ENCODE measurements at places on chromosomes 13 and 19.

DNA sequence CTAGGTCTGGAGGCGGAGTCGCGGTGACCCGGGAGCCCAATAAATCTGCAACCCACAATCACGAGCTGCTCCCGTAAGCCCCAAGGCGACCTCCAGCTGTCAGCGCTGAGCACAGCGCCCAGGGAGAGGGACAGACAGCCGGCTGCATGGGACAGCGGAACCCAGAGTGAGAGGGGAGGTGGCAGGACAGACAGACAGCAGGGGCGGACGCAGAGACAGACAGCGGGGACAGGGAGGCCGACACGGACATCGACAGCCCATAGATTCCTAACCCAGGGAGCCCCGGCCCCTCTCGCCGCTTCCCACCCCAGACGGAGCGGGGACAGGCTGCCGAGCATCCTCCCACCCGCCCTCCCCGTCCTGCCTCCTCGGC, at the start of gene SLC5A5:
SLC5A5 (plus strand) TSS at position 68 of the 373 bp plus-strand sequence. CDS start 375 bp downstream, outside the sequence.
- no peak for DNase-seq

GRCh38 chr13:34345258-34345965, 527.5 kb downstream of the RFC3 start:
- no peak for DNase-seq

DNA sequence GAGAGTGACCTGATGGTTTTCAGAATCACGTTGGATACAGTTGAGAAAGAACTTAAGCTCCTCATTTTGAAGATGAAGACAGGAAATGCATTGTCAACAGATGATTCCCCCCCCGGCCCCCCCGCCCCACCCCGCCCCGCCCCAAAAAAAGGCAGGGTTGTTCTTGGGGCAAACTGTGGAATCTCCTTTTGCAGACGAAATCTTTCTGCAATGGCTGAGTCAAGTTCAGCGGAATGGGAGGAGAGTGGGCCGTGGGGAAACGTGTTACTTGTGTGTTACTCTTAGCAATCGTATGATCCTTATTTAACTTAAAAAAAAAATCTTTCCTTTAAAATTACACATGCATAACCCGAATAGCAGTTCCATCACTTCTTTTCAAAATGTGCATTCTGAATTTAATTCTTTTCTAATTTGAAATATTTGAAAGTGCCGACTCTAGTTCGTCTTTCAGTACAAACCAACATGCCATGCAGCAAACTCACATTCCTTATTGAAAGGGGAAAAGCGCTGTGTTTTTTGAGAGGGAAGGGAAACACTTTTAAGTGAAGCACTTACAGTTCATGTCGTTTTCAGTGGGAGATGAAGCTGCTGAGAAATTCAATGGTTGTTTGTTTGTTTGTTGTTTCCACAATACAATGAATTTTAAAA, 348.5 kb upstream of the ARGLU1 start:
- no peak for DNase-seq

- DNase-seq: no peak
Measured at GRCh38 chr13:42524487-42525034, 49.4 kb upstream of the TNFSF11 start.

GRCh38 chr19:12636631-12637030, 25.9 kb downstream of the ZNF791 start:
- no peak for DNase-seq

- DNase-seq: no peak
Measured at GRCh38 chr13:108940121-108940520, 310.7 kb downstream of the MYO16 start.

- DNase-seq: no peak
Measured at GRCh38 chr13:74479124-74479523, 344.9 kb upstream of the KLF12 start.

GRCh38 chr13:84439108-84439507, 556.8 kb upstream of the SLITRK1 start:
- no peak for DNase-seq

DNA sequence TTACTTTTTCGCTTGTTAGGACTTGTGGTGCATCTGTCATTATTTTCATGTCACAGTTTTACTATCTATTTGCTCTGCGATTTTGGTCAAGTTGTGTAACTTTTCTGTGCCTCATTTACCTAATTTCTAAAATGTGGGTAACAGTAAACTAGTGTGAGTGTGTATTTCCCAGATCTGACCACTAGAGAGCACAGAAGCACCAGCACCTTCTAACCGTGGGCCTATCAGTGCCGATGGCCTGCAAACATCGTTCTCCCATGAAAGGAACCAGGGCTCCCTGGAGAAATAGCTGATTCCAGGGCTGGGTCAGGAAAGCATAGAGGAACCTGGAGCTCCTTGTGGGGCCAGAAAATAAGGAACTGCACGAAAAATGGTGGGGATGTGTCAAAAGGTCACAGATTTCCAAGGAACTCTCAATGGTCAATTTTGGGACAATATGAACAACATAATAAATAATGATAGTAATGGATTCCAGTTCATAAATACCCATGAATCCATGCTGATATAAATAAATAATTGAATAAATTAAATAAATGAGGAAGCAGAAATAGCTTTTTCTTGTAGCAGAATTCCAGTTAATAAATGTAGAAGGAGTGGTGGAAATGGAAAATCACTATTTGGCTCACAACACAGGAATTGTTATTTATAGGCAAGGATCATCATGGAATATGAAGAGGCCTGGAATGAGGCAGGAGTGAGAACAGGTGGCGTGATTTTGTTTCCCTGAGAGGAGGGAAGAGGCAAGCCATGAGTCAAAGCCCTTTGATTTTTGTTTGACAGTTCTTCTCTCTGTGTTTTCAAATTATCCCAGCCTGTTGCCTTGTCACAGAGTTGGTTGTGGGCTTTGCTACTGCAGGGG, 31.1 kb downstream of the CEACAM8 start:
- DNase-seq: peak; percentile 25

DNA sequence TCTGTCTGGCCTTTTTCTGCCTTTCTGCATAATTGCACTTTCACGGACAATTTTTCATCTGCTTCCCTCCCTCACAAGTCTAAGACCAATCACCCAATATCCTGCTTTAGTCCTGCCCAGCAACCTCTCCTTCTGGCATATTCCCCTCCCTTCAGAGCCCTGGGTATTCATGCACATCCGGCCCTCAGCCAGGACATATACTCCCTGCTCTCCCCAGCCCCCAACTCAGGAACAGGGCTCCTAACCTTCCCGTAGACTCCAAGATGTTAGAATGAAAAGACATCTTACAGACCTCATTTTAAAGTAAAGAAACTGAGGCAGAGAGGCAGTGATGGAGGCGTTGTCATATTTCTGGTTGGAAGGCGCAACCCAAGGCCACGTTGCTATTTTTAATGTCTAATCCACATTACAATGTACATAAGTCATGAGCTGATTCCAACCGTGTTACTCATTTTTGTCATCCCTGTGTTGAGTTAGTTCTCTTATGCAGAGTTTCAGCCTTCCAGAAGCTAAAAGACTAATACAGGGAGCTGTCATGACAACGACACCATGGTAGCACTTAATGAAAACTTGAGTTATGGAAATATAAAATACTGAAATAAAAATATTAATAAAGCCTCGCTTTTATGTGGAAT, 209.2 kb downstream of the TSHZ3 start:
- DNase-seq: no peak

DNA sequence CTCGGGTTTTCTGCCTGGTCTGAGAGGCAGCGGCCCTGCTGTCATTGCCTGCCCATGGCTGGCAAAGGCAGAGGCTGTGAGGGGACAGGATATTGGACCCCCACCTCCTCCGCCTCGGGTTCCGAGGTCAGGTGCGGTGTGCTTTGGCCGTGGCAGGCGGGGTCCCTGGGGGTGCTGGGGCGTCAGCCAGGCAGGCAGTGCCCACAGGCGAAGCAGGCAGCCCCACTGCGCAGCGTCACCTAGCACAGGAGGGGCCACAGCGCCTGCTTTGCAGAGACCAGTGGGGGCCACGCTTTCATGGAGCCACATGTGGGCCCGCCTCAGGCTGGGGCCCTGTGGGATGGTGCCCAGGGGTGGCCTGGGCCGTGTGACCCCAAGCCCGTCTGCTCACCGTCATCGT, 96.0 kb downstream of the KDM4B start:
- DNase-seq: no peak

DNA sequence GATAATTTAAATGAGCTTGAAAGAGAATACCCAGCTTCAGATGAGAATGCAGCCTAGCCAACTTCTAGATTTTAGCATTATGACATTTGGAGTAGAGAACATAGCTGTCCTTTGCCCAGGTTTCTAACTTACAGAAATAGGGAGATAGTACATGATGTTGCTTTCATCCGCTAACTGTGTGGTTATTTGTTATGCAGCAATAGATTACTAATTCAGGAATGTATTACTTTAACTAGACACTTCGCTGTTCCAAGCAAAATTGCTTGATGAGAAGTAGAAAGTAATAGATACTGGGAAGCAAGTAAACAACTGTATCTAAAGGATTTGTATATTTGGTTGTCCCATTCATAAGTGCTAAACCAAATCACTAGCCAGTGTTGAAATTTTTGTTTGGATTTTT, 790.9 kb upstream of the PRR20A start:
- no peak for DNase-seq

DNA sequence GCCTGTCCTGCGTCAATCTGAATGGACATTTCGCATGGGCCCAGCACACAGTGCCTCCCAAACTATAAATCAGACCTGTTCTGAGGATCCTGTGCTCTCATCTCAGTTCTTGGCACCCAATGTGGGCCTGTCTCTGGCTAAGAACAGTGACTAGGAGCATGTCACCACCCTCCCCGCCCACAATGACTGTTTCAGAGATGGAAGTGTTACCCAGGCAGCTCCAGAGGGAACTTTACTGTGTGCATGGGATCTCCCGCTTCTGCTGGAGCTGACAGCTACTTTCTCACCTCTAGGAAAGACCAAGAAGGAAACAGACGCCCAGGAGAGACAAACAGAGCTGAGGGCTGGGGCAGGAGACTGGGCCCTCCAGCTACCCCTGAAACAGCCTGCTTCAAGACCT, 45.0 kb downstream of the KCTD15 start:
- DNase-seq: no peak

DNA sequence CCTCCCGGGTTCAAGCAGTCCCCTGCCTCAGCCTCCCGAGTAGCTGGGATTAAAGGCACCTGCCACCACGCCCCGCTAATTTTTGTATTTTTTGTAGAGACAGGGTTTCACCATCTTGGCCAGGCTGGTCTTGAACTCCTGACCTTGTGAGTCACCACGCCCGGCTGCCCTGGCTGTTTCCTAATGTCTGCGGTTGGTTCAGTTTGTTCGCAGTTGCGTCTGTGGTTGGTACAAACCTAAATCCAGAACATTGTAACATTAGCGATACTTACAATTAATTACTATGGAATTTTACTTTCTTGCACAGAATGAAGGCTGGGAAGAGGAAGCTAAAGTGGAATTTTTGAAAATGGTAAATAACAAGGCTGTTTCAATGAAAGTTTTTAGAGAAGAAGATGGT, 38.1 kb downstream of the RNF17 start:
- DNase-seq: no peak

- DNase-seq: peak; percentile 81
Measured at GRCh38 chr19:4108767-4109625, 14.9 kb downstream of the MAP2K2 start.

GRCh38 chr13:24254146-24254841, 55.1 kb upstream of the C1QTNF9 start:
- DNase-seq: peak; percentile 84

DNA sequence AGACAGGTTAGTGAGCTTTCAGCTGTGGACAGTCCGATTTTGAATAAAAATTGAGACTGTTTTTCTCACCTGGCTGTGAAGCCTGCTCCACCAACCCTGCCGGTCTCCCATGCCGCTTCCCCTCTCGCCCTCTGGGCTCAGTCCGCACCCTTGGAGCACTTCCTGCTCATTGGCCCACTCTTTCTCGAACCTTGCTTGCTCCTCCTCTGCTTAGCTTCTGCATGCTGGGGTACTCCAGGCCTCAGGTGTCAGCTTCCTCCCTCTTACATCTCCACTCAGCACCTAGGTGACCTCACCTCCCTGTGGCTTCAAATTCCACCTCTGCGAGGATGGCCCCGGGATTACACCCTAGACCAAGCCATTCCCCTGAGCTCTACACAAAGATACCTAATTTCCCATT, 39.6 kb downstream of the C13orf42 start:
- no peak for DNase-seq

DNA sequence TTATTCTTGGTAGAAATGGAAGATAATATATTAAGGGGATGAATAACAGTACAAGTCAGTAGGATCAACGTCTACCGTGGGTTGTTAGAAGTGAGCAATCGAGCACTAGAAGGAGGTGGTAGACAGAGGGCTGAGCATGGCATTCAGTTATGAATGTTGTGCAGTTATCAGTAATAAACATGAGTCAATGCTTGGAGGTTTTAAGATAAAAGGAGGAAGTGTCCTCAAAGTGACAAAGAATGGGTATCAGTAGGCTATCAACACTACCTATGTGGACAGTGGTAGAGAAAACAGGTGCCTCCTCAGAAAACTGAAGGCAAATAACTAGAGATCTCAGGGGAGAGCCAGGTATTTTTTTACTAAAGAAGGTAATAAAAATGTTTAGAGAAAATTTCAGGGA, 1607.0 kb downstream of the PCDH9 start:
- DNase-seq: no peak

DNA sequence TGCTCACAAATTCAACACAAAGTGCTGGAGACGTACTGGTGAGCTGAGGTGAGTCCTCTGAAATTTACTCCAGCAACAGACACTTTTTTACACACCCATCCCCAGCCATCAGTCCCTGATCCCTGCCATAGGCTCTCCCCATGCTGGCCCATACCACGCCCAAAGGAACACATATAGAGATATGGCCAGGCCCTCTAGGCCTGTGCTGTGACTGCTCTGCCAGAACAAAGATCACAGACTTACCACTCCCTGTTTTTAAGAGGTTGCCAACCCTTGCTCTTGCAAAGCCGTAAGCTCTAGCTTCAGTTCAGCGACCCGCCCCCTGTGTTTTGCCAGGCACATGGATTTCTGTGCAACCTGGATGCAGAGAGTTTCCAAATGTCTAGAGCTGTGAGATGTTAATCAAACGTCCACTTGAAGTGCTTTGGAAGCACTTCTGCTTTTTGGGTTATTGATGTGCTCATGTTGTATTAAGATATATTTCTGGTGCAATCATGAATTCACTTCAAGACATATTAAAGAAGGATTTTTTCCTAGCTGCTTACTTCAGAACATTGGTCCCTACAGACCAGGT, 59.7 kb downstream of the DLEU7 start:
- no peak for DNase-seq

GRCh38 chr19:24046550-24046949, 40.4 kb upstream of the ZNF254 start:
- no peak for DNase-seq

GRCh38 chr19:21482863-21483276, 22.5 kb upstream of the ZNF429 start:
- DNase-seq: peak; percentile 77

GRCh38 chr13:97313551-97314260, 91.6 kb downstream of the MBNL2 start:
- DNase-seq: no peak

GRCh38 chr13:111658145-111659100, 338.0 kb downstream of the TEX29 start:
- DNase-seq: no peak
